MV-4-11 (cell line): ENCODE measurements at places on chromosomes 16 and 17.

DNA sequence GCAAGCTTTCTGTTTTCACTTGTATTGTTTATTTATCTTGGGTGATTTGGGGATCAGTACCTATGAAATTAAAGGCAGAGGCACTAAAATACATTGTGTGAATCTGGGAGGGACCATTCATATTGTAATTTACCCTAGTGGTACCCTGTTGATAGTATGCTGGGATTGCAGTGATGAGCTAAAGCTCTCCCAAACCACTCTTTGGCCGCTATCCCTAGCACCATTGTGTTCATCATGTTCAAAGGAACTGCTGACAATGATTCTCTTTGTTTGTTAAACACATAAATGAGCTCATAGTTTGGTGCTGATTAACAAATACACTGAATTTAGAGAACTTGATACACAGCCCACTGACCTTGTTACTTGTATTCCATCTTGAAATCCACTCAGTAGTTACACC is 1469.8 kb downstream of the CDH11 start:
- DNase-seq: no peak

DNA sequence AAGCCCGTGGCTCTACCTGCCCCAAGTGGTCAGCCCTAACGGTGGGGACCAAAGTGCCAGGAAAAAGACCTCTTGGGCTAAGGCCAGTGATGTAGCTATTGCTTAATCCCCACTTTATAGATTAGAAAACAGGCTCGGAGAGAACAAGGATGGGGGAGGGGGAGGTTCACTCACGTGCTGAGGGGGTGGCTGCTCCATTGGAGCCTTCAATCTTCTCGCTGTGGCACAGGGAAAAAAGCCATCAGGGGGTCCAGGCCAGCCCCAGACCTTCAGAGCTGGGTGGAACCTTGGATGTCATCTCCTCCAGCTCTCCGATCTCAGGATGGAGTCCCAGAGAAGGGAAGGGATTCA is 45.9 kb downstream of the SRCIN1 start:
- DNase-seq: no peak

GRCh38 chr16:28210264-28210663 is 1.5 kb downstream of the XPO6 start:
- no peak for DNase-seq

DNA sequence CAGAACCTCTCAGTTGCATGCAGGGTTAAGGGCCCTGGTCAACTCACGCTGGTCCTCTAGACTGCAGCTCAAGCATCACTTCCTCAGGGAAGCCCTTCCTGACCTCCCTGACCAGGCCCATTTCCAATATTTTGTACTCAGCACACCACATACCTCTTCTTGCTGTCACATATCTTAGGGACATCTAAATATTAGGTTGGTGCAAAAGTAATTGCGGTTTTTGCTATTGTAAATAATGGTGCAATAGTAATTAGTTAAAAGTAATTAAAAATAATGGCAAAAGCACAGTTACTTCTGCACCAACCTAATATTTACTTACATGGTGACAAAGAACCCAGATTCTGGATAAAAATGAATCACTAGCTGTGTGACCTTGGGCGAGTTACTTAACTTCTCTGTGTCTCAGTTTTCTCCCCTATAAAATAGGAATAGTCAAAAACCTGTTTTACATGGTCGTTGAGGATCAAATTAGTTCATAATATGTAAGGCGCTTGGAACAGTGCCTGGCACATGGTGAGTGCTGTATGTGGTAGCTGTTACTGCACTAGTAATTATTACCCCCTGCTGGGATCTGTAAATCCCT is 177.4 kb downstream of the PRKCB start:
- DNase-seq: no peak
